ENCODE measurements at places on chromosomes 16 and 17.
A peak's percentile ranks its signal among the peaks of the same experiment; 100 is the strongest.

DNA sequence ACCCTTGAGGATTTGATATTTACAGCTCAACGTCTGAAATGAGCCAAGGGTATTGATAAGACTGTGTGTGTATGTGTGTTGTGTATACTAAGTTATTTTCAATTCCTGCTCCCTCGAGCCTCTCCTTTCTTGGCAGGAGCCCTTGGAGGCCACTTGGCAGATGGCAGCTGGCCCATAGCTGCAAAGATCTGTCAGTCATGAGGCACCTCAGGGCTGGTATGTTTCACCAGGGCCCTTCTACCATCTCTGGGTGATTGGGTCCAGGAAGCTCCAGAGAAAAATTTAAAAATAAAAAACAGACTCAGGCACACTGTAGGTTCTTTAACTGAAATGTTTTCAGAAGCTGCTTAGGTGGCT is 355.7 kb downstream of the HAPSTR1 start:
- DNase-seq: no peak
- H3K4me3 ChIP-seq: no peak overlapping the region
- H3K4me1 ChIP-seq: no peaks in the 10 kb centered on the region
- H3K27me3 ChIP-seq: no peaks in the 10 kb centered on the region
- no peak overlapping the region for H3K27ac ChIP-seq

DNA sequence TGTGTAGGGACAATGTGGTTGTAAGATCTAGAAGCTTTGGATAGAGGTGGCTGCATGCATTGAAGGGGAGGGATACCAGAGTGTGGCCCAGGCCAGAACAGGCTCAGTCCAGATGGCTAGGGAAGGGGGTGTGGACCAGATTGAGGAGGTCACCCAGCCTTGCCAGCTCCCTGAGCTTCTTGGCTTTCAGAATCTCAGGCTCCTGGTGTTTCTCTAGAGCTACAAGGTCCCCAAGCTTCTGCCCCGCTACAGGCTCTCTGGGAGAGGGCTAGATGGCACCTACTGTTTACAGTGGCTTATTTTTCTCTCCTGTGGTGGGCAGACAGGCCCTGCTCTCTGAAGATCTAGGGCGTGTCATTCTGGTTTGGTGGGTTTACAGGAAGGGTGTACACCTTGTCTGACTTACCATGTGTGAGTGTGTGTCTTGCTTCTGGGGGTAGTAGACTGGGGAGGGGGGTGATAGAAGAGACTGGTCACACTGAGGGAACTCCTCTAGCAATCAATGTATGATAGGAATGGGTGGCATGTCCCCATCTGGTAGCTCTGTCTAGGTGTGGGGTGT is 1.1 kb downstream of the RARA start:
- no peak for DNase-seq
- peaks cover 34% of the 10 kb centered on the region for H3K4me1 ChIP-seq
- no peaks in the 10 kb centered on the region for H3K27me3 ChIP-seq
- no peak overlapping the region for H3K4me3 ChIP-seq
- peaks cover 2% of the 10 kb centered on the region for H3K36me3 ChIP-seq
- no peak overlapping the region for H3K27ac ChIP-seq

DNA sequence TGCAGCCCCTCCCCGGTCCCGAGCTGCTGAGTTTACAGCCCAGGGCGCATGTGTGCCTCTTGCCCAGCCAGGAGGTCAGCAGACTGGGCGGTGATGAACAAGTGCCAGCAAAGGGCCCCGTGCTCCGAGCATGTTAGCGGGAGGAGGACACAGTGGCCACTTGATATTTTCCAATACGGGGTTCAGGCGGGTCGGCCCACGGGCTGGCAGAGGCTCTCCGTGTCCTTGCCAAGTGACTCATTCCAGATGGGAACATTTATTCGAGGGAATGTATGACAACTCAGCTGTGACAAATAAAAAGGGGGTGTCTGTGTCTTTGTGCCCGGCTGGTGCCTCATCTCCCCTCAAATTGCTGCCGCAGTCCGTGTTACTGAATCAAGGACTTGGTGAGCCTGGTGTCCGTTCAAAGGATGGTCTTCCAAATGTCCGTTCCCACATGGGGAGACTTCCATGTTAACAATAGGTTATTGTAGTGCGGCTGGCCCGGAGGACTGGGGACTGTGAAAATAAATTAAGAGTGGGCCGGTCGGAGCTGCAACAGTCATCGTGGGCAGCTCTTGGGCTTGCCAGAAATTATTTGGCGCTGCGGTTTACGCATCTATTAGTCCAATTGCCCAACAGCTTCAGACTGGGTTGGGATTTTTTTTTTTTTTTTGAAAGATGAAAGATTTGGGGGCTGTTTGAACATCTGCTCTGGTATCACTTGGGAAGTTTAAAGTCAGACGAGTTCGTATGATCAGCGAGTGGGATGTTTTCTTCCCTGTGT is 174.0 kb upstream of the CIBAR2 start:
- no peaks in the 10 kb centered on the region for H3K36me3 ChIP-seq
- H3K27ac ChIP-seq: no peak overlapping the region
- no peak overlapping the region for H3K4me3 ChIP-seq
- no peaks in the 10 kb centered on the region for H3K27me3 ChIP-seq

DNA sequence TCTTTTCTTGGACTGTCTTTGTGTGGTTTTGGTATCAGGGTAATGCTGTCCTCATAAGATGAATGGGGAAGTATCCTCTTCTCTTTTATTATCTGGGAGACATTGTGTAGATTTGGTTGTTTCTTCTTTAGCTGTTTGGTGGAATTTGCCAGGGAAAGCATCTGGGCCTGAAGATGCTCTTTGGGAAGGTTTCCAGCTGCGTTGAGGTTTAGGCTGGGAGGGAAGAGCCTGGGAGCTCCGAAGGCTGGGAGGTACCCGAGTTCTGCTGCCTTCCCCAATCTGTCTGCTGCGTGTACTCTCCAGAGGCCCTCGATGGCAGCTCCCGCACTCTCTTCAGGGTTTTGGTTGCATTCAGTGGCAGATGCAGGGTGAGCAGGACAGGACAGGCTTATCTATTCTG is 25.6 kb upstream of the CRISPLD2 start:
- H3K36me3 ChIP-seq: no peaks in the 10 kb centered on the region
- H3K4me3 ChIP-seq: no peak overlapping the region
- no peaks in the 10 kb centered on the region for H3K4me1 ChIP-seq
- H3K27me3 ChIP-seq: no peaks in the 10 kb centered on the region
- no peak for DNase-seq

DNA sequence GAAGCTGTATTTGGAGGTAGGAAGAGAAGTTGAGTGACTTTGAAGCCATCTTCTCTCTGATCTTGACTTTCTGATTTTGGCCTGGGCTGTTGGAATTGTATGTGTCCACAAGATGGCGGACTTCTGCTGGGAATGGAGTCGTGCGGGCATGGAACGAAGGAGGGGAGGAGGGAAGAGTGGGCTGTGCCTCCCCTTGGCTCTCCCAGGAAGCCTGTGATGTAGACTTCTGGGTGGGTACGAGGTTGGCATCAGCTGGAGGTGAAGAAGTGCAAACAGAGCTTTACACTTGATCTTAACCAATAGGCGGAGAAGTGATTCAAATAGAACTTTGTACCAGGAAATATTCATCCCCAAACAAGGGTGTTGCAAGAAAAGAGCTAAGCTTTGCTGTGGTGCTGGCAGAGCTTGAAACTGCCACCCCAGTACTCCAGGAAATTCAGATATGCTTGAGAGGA is 7.4 kb upstream of the TMEM220 start:
- H3K36me3 ChIP-seq: no peaks in the 10 kb centered on the region
- H3K27ac ChIP-seq: no peak overlapping the region
- peak; percentile 71 for DNase-seq
- H3K27me3 ChIP-seq: peaks cover 24% of the 10 kb centered on the region
- no peak overlapping the region for H3K4me3 ChIP-seq

All from activated CD4-positive, alpha-beta T cell treated with anti-CD3 and anti-CD28 coated beads, Interleukin-2, amount 10 ng/mL, durations not matched to agents 24 days and 14 days (primary cell).